EH (cell line): ENCODE measurements at places on chromosomes 16 and 17.

DNA sequence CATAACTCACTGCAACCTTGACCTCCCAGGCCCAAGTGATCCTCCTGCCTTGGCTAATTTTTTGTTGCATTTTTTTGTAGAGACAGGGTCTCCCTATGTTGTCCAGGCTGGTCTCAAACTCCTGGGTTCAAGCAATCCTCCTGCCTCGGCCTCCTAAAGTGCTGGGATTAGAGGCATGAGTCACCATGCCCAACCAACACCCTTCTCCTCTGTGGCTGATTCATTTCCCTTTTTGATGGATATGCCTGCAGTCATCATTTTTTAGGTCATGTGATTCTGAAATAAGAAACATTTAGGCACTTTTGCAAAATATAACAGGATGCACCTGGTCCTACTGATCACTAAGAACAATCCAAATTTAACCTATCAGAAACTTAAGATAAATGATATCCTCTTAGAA lies 44.0 kb upstream of the YPEL2 start:
- DNase-seq, result peak; percentile 28

GRCh38 chr17:3964203-3965117 lies at the start of gene ATP2A3:
Gene ATP2A3, minus strand, starts transcription at chr17:3964437. Its CDS starts 146 bp downstream, at chr17:3964291.
- peak; percentile 12 for DNase-seq

- DNase-seq, result no peak
Observed at GRCh38 chr16:7343243-7343642, 10.6 kb downstream of the RBFOX1 start.

DNA sequence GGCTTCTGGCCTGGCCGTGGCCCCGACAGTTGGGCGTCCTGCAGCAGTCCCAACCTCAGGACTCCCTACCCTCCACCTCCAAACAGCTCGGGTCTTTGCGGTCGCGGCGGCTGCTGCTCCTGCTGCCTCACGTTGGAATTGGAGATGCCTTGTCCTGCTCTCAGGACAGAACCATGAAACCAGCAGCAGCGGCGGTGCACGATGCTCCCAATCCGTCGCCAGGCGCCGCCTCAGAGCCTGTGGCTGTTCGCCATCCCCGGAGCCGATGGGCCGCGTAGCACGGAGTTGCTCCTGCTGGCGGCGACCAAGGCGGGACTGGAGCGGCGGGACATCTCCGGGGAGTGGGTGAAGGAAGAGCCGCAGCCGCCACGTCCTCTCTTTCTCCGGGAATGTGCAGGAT lies 1965.9 kb downstream of the TP53TG3F start:
- DNase-seq, result no peak

GRCh38 chr16:70803319-70803718 lies 2.4 kb upstream of the VAC14 start:
- DNase-seq, result no peak

DNA sequence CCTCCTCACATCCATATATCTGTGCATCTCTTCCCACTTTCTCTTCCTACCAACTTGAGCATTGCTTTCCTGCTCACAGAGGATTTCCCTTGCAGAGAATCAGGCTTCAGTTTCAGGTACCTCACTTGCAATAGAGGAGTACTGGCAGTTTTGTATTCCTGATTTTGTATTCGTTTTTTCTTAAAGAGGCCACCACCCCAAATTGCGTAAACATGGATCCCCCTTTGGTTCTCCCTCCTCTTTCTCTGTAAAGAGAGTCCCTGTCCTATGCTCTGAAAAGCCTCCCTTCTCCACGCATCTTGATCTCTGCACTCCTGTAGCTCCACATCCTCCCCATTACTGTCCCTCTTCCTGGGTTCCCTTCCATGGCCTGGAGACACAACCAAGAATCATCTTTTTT lies 32.2 kb downstream of the TEKT3 start:
- DNase-seq, result no peak

GRCh38 chr16:86558355-86559193 lies 3.5 kb upstream of the MTHFSD start:
- DNase-seq, result peak; percentile 2

DNA sequence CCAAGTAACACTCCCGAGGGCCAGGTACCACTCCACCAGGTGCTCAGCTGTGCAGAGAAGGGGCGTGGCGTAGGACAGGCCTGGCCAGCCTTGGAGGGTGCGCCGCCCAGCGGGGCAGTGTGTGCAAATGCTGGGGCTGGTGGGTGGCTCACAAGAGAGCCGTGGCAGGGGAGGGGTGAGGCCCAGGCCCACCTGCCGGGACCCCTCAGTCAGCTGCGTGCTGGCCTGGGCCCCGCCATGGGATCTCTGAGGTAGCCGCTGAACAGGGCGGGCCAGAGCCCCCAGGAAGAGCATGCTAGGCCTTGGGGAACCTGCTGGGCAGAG lies 8.8 kb downstream of the TPSG1 start:
- no peak for DNase-seq

DNA sequence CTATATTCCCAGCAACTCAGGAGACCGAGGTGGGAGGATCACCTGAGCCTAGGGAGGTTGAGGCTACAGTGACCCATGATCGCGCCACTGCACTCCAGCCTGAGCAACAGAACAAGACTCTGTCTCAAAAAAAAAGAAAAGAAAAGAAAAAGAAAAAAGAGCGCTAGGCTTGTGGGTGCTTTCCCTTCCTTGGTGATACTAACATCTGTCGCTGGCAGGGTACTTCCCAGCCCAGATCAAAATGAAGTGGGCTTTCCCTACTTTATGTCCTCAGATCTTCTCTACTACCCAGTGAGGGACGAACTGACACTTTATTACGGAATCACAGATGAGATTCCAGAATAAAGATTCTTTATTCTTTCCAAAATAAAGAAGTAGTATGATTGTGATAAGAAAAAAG lies 103.8 kb upstream of the NOL11 start:
- DNase-seq, result no peak

GRCh38 chr17:7177954-7178477 lies 1.2 kb downstream of the ASGR1 start:
- DNase-seq, result peak; percentile 36

DNA sequence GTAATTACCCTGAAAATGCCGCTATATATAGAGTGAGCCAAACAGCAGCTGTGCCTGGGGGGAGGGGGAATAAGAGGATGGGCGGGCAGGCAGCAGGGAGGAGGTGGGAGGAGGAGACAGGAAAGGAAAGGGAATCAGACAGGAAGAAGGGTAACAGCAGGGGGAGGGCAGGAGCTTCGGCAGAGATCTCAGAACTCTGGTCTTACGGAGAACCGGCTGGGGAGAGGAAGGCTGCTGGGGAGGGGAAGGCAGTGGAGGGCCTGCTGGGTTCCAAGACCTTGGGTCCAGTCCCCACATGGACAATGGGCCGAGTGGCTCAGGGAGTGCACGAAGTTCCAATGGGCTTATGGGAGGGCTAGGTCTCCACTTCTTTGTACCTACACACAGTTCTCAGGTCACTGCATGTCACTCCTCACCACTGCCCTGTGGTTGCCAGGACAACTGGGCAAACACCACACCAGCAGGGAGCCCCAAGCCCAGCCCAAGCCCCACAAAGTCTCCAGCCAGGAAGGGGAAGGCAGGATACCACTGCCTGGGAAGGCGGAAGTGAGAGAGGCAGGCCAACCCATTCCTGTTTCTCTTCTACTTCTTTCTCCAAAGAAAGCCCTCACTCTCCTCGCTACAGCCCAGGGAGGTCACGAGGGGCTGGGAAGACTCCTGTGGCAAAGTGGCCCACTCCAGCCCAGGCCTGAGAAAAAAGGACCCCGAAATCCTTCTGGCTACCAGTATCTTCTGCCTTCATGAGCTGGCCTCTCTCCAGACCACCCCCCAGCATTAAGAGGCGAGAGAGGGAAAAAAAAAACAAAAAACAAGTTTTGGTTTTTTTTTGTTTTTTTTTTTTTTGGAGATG lies 25.3 kb downstream of the G6PC3 start:
- peak; percentile 98 for DNase-seq

GRCh38 chr17:76540381-76541300 lies 797 bp downstream of the PRCD start:
- peak; percentile 96 for DNase-seq

GRCh38 chr17:81483862-81484194 lies 28.8 kb downstream of the ACTG1 start:
- no peak for DNase-seq

DNA sequence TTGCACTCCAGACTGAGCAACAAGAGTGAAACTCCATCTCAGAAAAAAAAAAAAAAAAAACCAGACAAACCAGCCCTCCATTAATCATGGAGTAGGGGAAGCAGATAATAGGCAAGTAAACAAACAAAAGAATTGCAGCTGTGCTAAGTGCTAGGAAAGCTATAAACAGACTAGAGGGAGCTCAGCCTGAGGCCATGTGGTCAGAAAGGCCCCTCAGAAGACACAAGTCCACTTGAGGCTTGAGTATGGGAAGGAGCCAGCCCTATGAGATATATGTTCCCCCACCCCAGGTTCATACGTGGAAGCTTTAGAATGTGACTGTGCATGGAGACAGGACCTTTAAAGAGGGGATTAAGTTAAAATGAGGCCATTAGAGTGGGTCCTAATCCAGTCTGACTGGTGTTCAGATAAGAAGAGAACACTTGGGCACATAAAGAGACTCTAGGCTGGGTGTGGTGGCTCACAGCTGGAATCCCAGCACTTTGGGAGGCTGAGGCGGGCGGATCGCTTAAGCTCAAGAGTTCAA lies 132.6 kb upstream of the NOL11 start:
- DNase-seq, result peak; percentile 21

GRCh38 chr17:69188064-69188463 lies 40.6 kb downstream of the ABCA10 start:
- DNase-seq, result no peak

GRCh38 chr16:3553138-3553923 lies 23.9 kb downstream of the NLRC3 start:
- no peak for DNase-seq
